GM23248 (cell line): ENCODE measurements at places on chromosomes 11 and 22. TPM values are rescaled to one million over a fixed set of nuclear protein-coding genes. Genes with fewer than 3 reads are reported as not detected.
A peak's percentile ranks its signal among the peaks of the same experiment; 100 is the strongest.

GRCh38 chr11:133020372-133020714 lies 512.0 kb downstream of the OPCML start:
- H3K4me3 ChIP-seq: no peak overlapping the region
- H3K4me1 ChIP-seq: no peaks in the 10 kb centered on the region

GRCh38 chr11:70314730-70315129 lies 44.2 kb downstream of the PPFIA1 start:
- no peaks in the 10 kb centered on the region for H3K27me3 ChIP-seq
- H3K36me3 ChIP-seq: no peaks in the 10 kb centered on the region
- no peak for DNase-seq
- no peak overlapping the region for H3K4me3 ChIP-seq

- H3K27ac ChIP-seq: peak overlapping the region; percentile 65
- H3K36me3 ChIP-seq: peaks cover 16% of the 10 kb centered on the region
- DNase-seq: peak; percentile 71
- peak overlapping the region; percentile 68 for H3K4me3 ChIP-seq
These were observed 706 bp upstream of the SCYL1 start for GRCh38 chr11:65524014-65524740.

- peaks cover 7% of the 10 kb centered on the region; the same call in 1 of the 2 replicates for H3K27me3 ChIP-seq
- H3K4me3 ChIP-seq: no peak overlapping the region
- no peak for DNase-seq
- H3K4me1 ChIP-seq: no peaks in the 10 kb centered on the region
These were observed 11.2 kb downstream of the MB start for GRCh38 chr22:35605851-35606481.

DNA sequence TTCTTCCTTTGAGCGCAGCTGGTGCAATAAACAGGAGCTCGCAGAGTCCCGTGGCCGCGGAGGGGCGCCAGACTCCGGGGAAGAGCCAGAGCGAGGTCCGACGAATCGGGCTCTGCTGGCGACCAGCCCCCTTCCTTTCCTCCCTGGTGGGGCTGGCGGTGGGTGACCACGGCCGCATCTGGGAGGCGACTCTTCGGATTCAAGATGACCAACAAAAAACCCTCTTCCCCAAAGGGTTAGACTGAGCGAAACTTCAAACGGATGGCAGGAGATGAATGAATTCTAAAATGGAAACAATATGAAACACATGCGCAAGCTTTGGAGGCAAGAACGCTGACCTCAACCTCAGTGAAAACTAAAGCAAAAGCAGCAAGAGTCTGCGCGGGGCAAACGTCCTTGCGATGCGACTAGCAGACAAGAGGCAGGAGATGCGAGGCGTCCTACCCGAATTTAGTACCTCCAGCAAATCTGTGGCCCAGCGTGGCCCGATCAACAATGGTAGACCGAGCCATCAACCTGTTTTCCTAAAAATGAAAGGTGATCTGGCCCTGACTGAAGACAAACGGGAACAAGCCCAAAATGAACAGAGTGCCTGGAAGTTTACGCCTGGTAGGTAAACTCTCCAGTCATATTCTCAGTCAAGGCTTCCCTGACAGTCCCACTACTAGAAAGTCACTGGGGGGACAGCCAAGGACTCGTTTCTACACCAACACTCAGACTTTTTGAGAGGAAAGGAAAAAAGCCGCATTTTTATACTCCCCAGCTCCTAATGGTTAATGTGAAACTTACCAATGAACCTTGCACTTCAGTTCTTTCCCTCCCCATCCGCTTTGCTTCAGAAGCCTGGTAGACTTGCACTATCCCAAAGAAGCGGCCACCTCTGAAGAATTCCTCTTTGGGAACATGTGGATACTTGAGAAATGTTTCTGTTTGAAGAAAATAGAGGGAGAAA lies 11.6 kb downstream of the MMP3 start:
- no peaks in the 10 kb centered on the region for H3K36me3 ChIP-seq
- H3K4me3 ChIP-seq: peak overlapping the region; percentile 71
- H3K27me3 ChIP-seq: no peaks in the 10 kb centered on the region
- H3K4me1 ChIP-seq: peaks cover 28% of the 10 kb centered on the region
- H3K27ac ChIP-seq: no peak overlapping the region

DNA sequence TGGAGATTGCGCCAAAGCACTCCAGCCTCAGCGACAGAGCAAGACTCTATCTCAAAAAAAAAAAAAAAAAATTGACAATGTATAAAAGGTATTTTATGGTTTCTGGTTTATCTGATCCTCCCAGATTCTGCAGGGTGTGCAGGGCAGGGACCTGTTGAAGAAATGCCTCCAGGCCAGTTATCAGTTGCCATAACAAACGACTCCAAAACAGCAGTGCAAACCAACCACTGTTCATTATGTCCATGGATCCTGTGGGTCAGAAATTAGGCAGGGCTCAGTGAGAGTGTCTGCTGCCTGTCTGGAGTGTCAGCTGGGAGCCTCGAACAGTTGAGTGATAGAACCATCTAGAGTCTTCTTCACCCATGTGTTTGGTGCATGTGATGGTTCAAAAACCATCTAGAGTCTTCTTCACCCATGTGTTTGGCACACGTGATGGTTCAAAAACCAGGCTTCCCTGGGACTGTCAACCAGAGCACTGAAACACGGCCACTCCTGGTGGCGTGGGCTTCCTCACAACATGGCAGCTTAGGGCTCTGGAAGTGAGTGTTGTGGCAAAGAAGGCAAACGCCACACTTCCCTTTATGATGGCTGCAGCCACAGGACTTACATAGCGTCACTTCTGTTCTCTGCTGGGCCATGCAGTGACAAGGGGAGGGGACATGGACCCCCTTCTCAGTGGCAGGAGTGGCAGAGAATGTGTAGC lies 115.1 kb upstream of the CRYBB3 start:
- H3K4me1 ChIP-seq: no peaks in the 10 kb centered on the region
- H3K4me3 ChIP-seq: no peak overlapping the region
- DNase-seq: no peak
- no peaks in the 10 kb centered on the region for H3K27me3 ChIP-seq
- H3K27ac ChIP-seq: no peak overlapping the region
- no peaks in the 10 kb centered on the region for H3K36me3 ChIP-seq

- no peaks in the 10 kb centered on the region for H3K27me3 ChIP-seq
- no peak overlapping the region for H3K4me3 ChIP-seq
- no peak for DNase-seq
- no peaks in the 10 kb centered on the region for H3K4me1 ChIP-seq
- H3K36me3 ChIP-seq: no peaks in the 10 kb centered on the region
- no peak overlapping the region for H3K27ac ChIP-seq
These were observed 301.8 kb upstream of the FAT3 start for GRCh38 chr11:91922846-91923245.

The OTOG gene
- total RNA-seq: not detected in 2 replicates

- H3K36me3 ChIP-seq: peaks cover 5% of the 10 kb centered on the region; the same call in 1 of the 2 replicates
- peaks cover 5% of the 10 kb centered on the region for H3K4me1 ChIP-seq
- H3K27me3 ChIP-seq: no peaks in the 10 kb centered on the region
- H3K27ac ChIP-seq: no peak overlapping the region
These were observed 3.0 kb upstream of the NAP1L4 start for GRCh38 chr11:2995031-2995561.

- no peak for DNase-seq
- H3K27ac ChIP-seq: no peak overlapping the region
- 0 out of 2 replicates have a peak, but pooled peaks cover 6% of the 10 kb centered on the region for H3K27me3 ChIP-seq
These were observed 1.4 kb downstream of the MFNG start for GRCh38 chr22:37484480-37485394.

GRCh38 chr22:46996595-46997310 lies 234.3 kb downstream of the TBC1D22A start:
- no peaks in the 10 kb centered on the region; the same call in 1 of the 2 replicates for H3K36me3 ChIP-seq
- H3K27ac ChIP-seq: no peak overlapping the region
- H3K4me1 ChIP-seq: no peaks in the 10 kb centered on the region
- no peak overlapping the region for H3K4me3 ChIP-seq
- H3K27me3 ChIP-seq: no peaks in the 10 kb centered on the region

The GPR152 gene
- total RNA-seq: not detected in 2 replicates

DNA sequence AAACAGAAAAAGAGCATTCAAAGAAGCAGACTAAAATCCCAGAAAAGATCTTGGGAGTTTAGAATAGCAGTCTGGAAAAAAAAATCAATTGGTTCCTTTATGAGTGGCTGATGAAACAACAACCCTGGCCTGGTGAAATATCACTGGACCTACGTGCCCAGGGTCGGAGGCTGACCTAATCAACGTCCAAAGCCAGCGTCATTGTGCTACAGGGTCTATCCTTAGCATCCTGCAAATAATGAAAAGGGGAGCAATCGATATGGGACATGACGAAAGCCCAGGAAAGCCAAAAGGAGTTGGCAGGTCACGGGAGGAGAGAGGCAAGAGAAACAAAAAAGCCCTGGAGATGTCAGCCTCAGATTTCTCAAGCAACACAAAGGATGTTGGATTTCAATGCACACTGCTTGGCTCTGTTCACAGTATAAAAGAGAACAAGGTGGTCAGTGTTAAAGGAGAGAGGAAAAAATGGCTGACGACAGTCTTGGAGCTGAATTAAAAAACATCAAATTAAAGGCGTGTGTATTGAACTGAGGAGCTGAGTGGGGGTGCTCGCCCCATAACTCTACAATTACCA lies 148.8 kb downstream of the BLID start:
- H3K4me3 ChIP-seq: no peak overlapping the region
- no peaks in the 10 kb centered on the region for H3K36me3 ChIP-seq
- no peaks in the 10 kb centered on the region for H3K27me3 ChIP-seq
- DNase-seq: no peak
- H3K4me1 ChIP-seq: peaks cover 23% of the 10 kb centered on the region
- no peak overlapping the region for H3K27ac ChIP-seq

The IL17REL gene
- total RNA-seq: not detected in 2 replicates

GRCh38 chr11:117941976-117942654 lies 12.9 kb upstream of the TMPRSS13 start:
- H3K4me1 ChIP-seq: no peaks in the 10 kb centered on the region
- H3K4me3 ChIP-seq: no peak overlapping the region
- DNase-seq: no peak
- H3K27ac ChIP-seq: no peak overlapping the region
- H3K27me3 ChIP-seq: peaks cover 38% of the 10 kb centered on the region

GRCh38 chr11:118194835-118195627 lies 18.6 kb upstream of the SCN2B start:
- peaks cover 10% of the 10 kb centered on the region for H3K27me3 ChIP-seq
- peaks cover 4% of the 10 kb centered on the region for H3K4me1 ChIP-seq
- no peaks in the 10 kb centered on the region for H3K36me3 ChIP-seq
- no peak overlapping the region for H3K4me3 ChIP-seq
- DNase-seq: peak; percentile 94
- peak overlapping the region; percentile 20; the same call in 1 of the 2 replicates for H3K27ac ChIP-seq

DNA sequence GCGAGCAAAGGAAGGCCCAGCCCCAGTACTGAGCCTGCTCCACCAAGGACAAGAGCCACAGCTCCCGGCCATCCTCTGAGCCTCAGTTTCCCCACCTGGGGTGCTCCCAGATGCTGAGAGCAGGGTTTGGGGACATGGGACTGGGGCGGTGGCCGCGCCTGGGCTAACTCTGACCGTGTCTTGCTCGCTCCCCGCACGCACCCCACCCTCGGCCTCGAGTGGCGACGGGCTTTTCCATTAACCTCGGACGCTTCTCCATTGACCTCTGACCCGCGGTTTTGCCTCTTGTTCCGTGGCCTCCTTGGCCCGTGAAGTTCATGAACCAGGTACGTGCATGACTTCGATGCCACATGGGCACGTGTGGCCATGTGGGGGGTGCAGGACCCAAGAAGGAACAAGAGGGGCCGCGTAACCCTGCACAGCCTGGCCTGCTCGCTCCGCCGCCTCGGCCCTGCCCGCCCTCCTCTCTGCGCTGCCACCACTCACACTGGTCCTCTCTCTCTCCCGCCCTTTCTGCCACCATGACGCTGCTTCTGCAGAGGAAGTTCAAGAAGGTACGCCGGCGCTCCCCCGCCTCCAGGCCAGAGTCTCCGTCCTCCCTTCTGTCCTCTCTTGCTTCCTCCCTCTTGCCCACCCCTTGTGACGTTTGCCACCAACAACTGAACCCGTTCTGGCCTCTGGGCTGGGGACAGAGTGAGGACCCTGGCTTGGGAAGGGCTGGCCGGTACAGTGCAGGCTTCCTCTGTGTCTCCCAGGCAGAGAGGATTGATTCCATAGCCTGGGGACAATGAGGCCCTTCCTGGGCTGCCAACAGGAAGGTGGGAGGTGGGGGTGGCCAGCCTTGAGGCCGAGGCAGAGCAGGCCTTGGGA lies 6.9 kb downstream of the TNNT3 start:
- no peak for DNase-seq
- H3K36me3 ChIP-seq: no peaks in the 10 kb centered on the region
- H3K4me3 ChIP-seq: no peak overlapping the region
- H3K27me3 ChIP-seq: 0 out of 2 replicates have a peak, but pooled peaks cover 4% of the 10 kb centered on the region

DNA sequence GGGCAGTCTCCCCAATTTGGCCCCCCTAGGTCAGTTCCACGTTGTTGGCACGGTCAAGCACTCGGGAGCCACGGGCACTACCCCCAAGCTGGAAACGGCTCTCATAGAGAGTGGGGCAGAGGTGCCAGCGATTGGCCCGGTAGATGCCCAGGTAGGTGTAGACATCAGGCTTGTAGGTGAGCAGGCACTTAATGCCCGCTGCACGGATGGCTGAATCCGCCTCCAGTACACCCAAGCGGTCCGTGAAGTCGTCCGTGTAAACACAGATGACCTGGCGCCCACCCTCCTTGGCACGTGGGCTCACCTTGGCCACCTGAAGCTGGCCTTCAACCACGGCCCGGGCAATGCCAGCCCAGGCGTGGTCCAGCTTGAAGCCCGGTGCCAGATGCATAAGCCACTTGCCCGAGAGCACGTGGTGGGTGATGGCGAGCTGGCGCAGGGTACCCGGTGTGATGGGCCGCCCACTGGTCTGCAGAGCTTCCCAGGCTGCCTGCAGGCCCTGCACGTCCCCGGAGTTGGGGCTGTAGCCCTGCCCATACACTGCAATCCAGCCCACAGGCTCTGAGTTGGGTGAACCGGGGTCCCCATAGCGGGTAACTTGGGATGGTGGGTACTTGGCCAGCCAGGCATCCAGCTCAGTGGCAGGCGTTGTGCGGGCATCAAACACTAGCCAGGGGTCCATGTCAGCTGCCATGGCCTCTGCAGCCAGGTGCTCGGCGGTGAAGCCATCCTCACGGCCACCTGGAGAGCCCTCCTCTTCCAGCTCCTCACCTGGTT lies 1.2 kb downstream of the C11orf68 start:
- peaks cover 58% of the 10 kb centered on the region for H3K4me1 ChIP-seq
- peak overlapping the region; percentile 99 for H3K27ac ChIP-seq
- H3K27me3 ChIP-seq: no peaks in the 10 kb centered on the region
- H3K4me3 ChIP-seq: peak overlapping the region; percentile 83
- H3K36me3 ChIP-seq: peaks cover 9% of the 10 kb centered on the region; the same call in 1 of the 2 replicates
- DNase-seq: peak; percentile 54

The OR51B4 gene
- not detected in 2 replicates for total RNA-seq

GRCh38 chr11:131491503-131491902 lies 121.1 kb downstream of the NTM start:
- no peaks in the 10 kb centered on the region for H3K4me1 ChIP-seq
- H3K36me3 ChIP-seq: no peaks in the 10 kb centered on the region
- peaks cover 34% of the 10 kb centered on the region for H3K27me3 ChIP-seq
- no peak overlapping the region for H3K27ac ChIP-seq
- DNase-seq: peak; percentile 43
- no peak overlapping the region for H3K4me3 ChIP-seq

- no peaks in the 10 kb centered on the region for H3K27me3 ChIP-seq
- no peaks in the 10 kb centered on the region for H3K4me1 ChIP-seq
- no peaks in the 10 kb centered on the region; the same call in 1 of the 2 replicates for H3K36me3 ChIP-seq
These were observed 36.0 kb upstream of the COMT start for GRCh38 chr22:19905347-19906276.

- H3K27ac ChIP-seq: no peak overlapping the region
- DNase-seq: no peak
- no peaks in the 10 kb centered on the region; the same call in 1 of the 2 replicates for H3K27me3 ChIP-seq
- H3K36me3 ChIP-seq: no peaks in the 10 kb centered on the region
These were observed 2.5 kb upstream of the LMO2 start for GRCh38 chr11:33894398-33894746.

GRCh38 chr11:7903940-7904339 lies 27.1 kb downstream of the OR10A6 start:
- H3K27ac ChIP-seq: no peak overlapping the region
- peaks cover 54% of the 10 kb centered on the region for H3K4me1 ChIP-seq
- H3K4me3 ChIP-seq: peak overlapping the region; percentile 34
